ENCODE measurements at places on chromosomes 3 and 15. TPM values are rescaled to one million over a fixed set of nuclear protein-coding genes. Genes with fewer than 3 reads are reported as not detected.

MB21D2 gene
- not detected for polyA plus RNA-seq

CYP8B1 gene
- polyA plus RNA-seq = not detected

GABRA5 gene
- not detected for polyA plus RNA-seq

ADCY5 gene
- polyA plus RNA-seq = not detected

COL6A5 gene
- polyA plus RNA-seq = not detected

ECE2 gene
- polyA plus RNA-seq = not detected

STRC gene
- not detected for polyA plus RNA-seq

TMEM207 gene
- polyA plus RNA-seq = not detected

UTS2B gene
- polyA plus RNA-seq = 4.2 TPM

LRRC3B gene
- not detected for polyA plus RNA-seq

AGTR1 gene
- polyA plus RNA-seq = not detected

ALDH1A3 gene
- not detected for polyA plus RNA-seq

MCF2L2 gene
- 0.15 TPM for polyA plus RNA-seq

SENP8 gene
- polyA plus RNA-seq = 0.59 TPM

GASK1A gene
- not detected for polyA plus RNA-seq

AMIGO3 gene
- 1.5 TPM for polyA plus RNA-seq

PPARG gene
- not detected for polyA plus RNA-seq

CHDH gene
- 0.45 TPM for polyA plus RNA-seq

ZDHHC19 gene
- polyA plus RNA-seq = 5.4 TPM

GHSR gene
- not detected for polyA plus RNA-seq

TTLL13 gene
- 0.08 TPM for polyA plus RNA-seq

CYP1A2 gene
- polyA plus RNA-seq = not detected

TTLL3 gene
- polyA plus RNA-seq = 10.5 TPM

PARP9 gene
- polyA plus RNA-seq = 18.7 TPM

ADGRG7 gene
- polyA plus RNA-seq = not detected

PCSK6 gene
- polyA plus RNA-seq = 0.14 TPM

PLOD2 gene
- polyA plus RNA-seq = not detected

ALDH1L1 gene
- not detected for polyA plus RNA-seq

MDFIC2 gene
- polyA plus RNA-seq = not detected

CYP1A1 gene
- polyA plus RNA-seq = not detected

TMEM266 gene
- 0.20 TPM for polyA plus RNA-seq

NEK10 gene
- polyA plus RNA-seq = not detected

TRIM42 gene
- polyA plus RNA-seq = not detected

CD200 gene
- 40.9 TPM for polyA plus RNA-seq

CHAC1 gene
- polyA plus RNA-seq = 0.84 TPM

GOLGA8K gene
- polyA plus RNA-seq = not detected

ETV5 gene
- 0.36 TPM for polyA plus RNA-seq

FRMD4B gene
- polyA plus RNA-seq = 0.05 TPM

RBPMS2 gene
- polyA plus RNA-seq = 0.14 TPM

NMNAT3 gene
- polyA plus RNA-seq = 0.89 TPM

PLSCR5 gene
- not detected for polyA plus RNA-seq

IL17RD gene
- polyA plus RNA-seq = not detected

CXCR6 gene
- polyA plus RNA-seq = 0.69 TPM

CIP2A gene
- polyA plus RNA-seq = 2.7 TPM

CLRN1 gene
- polyA plus RNA-seq = not detected

NR1D2 gene
- polyA plus RNA-seq = 27.3 TPM

PLAAT1 gene
- not detected for polyA plus RNA-seq
